ENCODE measurements at places on chromosomes 3 and 15.

DNA sequence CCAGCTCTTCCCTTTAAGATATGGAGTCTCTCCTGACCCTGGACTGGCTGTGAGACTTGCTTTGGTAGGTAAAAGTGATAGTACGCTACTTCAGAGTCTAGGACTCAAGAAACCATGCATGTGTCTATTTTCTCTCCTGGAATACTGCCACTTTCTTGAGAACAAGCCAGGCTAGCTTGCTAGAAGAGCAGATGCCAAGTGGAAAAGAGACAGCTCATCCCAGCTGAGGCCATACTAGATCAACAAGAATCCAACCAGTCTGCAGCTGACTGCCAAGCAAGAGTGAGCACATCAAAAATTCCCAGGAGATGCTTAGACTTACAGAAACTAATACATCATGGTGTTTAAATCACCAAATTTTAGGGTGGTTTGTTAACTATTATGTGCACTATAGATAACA, 208.3 kb upstream of the RBMS3 start:
- peak; percentile 22 for DNase-seq

DNA sequence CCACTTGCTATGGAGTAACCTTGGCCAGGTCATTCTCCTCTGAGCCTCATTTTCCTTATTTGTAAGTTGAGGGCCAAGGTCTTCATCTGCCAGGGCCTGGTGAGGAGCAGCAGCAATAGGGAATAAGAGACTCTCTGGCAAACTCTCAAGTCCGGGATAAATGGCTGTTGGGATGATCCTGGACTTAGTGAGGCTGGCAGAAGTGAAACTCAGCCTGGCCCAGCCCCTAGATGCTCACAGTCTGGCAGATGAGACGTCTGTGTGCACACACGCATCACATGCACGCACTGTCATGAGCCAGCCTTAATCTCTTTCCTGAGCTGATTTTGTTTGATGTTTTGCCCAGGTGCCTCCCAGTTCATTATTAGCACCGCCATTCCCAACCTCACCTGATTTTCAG, 26.8 kb downstream of the SLC6A6 start:
- DNase-seq: no peak

- DNase-seq: no peak
Observed at GRCh38 chr3:63988943-63989342, 34.4 kb downstream of the PSMD6 start.

DNA sequence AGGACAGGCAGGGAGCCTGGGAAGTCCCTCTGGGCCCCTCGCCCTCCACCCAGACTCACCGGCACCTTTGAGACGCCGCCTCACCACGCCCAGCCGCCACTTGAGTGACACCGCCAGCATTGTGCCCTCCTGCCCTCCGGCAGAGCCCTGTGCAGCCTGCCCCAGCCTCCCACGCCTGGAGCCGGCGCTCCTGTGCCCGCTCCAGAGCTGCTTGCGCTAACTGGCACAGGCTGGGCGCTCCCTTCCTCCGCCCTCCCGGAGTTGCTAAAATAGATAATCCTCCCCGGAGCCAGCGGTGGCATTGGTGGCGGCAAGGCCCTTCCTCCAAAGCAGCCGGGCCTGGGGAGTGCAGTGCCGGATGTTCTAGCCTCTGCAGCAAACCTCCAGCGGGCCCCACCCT, 15.7 kb upstream of the GRIP2 start:
- DNase-seq: no peak

- DNase-seq: no peak
Observed at GRCh38 chr15:48307586-48307985, 23.6 kb upstream of the DUT start.
